Activated naive CD4-positive, alpha-beta T cell treated with anti-CD3 and anti-CD28 coated beads, Interleukin-2, amount 10 ng/mL, durations not matched to agents 7 days and 5 days (primary cell): ENCODE measurements at places on chromosomes 4 and X.

DNA sequence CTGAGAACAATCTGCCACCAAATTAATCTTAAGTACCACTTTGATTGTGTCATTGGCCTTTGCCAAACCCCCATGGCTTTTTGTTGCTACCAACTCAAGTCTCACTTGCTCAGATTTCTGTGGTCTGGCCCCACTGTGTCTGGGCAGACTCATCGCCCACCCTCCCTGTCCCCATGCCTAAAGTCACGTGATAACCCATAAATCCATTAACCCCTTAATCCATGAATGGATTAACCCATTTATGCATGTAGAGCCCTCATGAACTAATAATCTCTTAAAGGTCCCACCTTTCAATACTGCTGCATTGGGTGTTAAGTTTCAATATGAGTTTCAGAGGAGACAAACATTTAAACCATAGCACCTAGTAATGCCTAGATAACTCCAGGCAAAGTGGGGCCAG is 78.5 kb upstream of the BLTP1 start:
- DNase-seq = no peak

GRCh38 chrX:11688201-11688600 is 22.5 kb upstream of the ARHGAP6 start:
- no peak for DNase-seq

- DNase-seq = peak; percentile 20
These were observed 11.2 kb downstream of the SLC25A6 start for GRCh38 chrX:1380672-1381233.

- DNase-seq = no peak
These were observed 115.6 kb downstream of the AMELX start for GRCh38 chrX:11408783-11409182.
